Urinary bladder (tissue), 4 donors: ENCODE measurements at places on chromosomes 4 and X. TPM values are rescaled to one million over a fixed set of nuclear protein-coding genes. Genes with fewer than 3 reads are reported as not detected.

DNA sequence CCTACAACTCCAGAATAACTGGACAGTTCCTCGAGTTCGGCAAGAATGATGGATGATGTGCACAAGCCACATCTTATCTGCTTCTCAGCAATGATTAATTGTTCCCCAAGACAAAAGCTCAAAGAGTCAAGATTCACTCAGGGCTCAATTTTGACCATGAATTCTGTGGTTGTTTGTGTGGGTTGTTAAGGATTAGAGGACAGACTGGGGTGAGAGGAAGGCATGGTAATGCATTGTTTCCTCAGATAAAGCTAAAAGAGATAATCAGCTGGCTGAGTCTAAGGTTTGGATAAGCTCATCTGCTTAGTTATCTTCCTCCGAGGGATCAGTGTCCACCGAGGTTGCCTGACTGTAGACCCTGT lies 161.0 kb downstream of the CPEB2 start:
- no peak for DNase-seq

DNA sequence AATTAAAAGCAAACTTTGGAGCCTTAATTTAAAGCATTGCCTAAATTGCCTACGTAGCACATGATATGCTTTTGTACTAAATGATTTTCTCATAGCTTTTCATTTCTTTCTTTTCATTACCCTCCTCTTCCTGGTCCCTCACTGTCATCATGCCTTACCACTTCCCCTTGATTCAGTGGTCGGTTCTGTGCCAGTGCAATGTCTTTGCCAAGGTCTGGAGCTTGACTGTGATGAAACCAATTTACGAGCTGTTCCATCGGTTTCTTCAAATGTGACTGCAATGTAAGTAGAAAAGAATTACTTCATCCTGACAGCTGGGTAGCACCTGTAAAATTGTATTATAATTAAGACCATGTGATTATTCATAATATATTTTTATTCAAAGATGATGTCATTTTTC lies 72.5 kb downstream of the C4orf46 start:
- DNase-seq = no peak

DNA sequence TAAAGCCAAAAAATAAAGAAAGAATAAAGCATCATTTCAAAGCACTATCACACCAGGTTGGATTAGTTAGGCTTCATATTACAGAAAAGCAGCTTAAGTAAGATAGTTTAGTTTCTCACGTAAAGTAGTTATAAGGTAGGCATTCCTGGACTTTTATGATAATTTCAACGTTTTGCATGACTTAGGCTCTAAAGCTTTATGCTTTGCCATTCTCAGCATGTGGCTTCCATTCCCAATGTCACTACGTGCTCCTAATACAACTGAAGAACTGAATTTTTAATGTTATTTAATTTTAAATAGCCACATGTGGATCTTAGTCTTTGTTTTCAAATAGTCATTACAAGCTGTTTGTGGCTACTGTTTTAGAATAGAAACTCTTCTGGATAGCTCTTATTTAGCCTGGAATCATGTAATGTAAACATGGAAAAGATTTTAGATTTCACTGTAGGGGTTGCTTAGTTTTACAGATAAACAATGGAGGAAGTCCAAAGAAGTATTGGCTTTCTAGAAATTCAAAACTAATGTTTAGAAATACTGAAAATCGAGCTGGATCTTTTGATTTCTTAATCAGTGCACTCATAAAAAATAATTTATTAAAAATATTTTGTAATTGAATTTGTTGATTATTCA lies 710.0 kb downstream of the IL1RAPL1 start:
- no peak for DNase-seq

DNA sequence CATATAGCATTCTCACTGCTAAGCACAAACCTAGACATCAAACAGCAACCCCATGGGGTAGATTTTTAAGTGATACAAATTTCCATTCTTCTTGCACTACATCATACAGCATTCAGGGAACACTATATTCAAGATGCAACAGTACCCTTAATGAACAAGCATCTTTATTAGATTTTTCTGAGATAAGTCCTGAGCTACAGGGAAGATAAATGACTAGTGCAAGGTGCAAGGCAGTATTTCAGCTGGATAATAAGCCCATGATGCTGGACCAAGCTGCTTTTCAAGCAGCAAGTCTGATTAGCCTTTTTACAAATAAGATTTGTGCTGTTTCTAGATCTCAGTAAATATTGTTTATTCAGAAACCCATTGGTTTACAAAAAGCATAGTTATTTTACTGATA lies 192.6 kb upstream of the ATOH1 start:
- DNase-seq = no peak

DNA sequence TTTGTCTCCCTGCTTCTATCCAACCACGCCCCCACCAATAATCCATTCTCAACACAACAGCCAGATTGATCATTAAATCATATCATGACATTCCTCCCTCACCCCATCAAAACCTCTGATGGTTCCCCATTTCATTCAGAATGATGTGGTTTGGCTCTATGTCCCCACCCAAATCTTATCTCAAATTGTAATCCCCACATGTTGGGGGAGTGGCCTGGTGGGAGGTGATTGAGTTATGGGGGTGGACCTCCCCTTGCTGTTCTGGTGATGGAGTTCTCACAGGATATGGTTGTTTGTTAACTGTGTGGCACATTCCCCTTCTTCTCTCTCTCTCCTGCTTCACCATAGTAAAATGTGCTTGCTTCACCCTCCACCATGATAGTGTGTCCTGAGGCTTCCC lies 23.3 kb downstream of the TRMT2B start:
- DNase-seq = no peak

- DNase-seq = no peak
Observed at GRCh38 chrX:154348114-154348531, 26.3 kb downstream of the FLNA start.

GRCh38 chrX:53795576-53795975 lies 109.1 kb upstream of the HUWE1 start:
- no peak for DNase-seq

GRCh38 chr4:4333265-4333706 lies 43.2 kb downstream of the ZBTB49 start:
- DNase-seq = no peak

- no peak for DNase-seq
Observed at GRCh38 chrX:119226446-119226845, 9.6 kb upstream of the PGRMC1 start.

GRCh38 chr4:87044511-87045233 lies 109.9 kb downstream of the AFF1 start:
- no peak for DNase-seq

- no peak for DNase-seq
Observed at GRCh38 chrX:37912304-37912703, 64.9 kb upstream of the DYNLT3 start.

- DNase-seq = no peak
Observed at GRCh38 chrX:136761421-136761820, 19.3 kb downstream of the ARHGEF6 start.

- DNase-seq = no peak
Observed at GRCh38 chr4:48102303-48102702, 31.7 kb downstream of the TXK start.

DNA sequence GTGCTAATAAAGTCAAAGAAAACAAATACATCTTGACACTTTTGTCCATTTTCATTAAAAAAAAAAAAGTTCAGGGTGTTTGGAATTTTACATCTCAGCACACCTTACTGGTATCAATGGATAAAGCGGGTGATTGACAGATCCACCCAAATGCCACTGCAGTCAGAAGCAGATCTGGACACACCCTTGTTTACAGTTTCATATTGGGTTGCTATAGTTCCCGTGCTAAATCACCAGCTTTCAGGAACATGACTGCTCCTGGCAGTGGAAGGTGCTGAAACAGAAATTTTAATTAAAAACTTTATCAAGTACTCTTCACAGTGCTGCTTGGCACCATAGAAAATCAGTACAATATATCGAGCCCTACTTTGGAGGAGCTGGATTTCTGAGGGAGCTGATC lies 116.3 kb downstream of the STOX2 start:
- DNase-seq = no peak

GRCh38 chr4:138978028-138978585 lies 37.5 kb upstream of the NOCT start:
- no peak for DNase-seq

- no peak for DNase-seq
Observed at GRCh38 chrX:78199851-78200250, 60.4 kb upstream of the TAF9B start.

DNA sequence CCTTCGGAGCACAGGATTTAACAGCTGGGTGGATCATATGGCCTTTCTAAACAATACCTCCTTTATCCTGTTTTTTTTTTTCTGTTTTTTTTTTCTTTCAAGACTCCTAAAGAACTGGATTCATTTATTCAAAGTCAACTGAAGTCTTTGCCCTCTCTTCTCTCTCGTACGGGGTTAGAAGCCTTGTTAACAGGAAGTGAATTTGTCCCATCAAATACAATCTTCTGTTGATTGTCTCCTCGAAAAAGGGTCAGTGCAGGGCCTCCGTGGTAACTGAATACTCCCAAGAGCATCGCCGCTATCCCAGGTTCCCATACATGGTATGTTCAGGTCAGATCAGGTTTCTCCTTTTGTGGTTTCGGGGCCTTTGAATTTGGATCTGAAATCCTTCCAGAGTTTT lies 1.8 kb upstream of the TMEM128 start:
- no peak for DNase-seq

DNA sequence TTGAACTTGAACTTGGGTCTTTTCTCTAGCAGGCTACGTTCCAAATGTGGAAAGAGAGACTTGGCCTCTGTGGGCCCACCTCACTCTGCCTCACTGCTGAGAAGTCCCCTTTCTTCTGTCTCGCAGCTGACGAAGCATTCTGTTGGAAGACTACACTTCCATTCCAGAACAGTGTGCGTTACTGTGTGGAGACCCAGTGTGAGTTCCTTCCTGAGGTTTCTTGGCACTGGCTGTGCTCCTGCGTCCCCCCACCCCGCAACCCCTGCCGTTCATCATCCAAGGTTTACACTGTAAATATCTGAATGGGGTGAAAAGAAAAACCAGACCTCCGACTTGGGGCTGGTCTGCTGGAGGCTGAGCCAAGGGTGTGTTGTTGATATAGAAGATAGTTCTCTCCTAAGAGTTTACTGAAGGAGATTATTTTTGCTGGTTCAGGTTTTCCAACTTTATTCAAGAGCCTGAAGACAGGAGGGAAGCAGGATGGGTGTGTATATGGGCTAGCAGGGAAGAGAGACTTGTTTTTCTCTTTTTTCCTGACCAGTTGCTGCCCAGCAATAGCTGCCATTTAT lies 34.7 kb downstream of the NHSL2 start:
- DNase-seq = no peak

DNA sequence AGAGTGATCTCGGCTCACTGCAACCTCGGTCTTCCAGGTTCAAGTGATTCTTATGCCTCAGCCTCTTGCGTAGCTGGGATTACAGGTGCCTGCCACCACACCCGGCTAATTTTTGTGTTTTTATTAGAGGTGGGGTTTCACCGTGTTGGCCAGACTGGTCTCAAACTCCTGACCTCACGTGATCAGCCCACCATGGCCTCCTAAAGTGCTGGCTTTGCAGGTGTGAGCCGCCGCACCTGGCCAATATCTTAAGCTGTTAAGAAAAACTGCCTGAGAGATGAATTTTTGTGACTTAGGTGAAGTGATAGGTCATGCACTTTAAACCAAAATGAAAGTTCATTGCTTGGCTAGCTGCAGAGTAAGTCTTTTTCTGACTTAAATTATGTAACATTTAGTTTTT lies 5.8 kb downstream of the KDM6A start:
- no peak for DNase-seq

DNA sequence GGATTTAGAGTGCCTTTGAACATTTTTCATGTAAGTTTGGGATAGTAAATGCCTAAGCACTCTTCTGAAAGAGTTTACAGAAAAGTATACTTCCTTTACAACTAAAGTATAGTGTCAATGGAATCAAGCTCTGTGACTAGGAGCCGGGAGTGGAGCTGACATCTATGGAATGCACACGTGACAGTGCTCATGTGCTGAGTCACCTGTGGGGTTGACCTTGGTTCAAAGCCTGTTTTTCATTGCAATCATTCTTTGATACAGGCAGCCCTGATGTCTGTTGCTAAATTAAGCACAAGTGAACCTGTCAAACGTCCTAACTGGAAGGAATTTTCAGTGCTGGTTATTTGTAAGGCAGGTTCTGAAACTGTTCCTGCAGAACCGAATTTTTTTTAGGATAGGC lies 82.5 kb downstream of the GPAT3 start:
- no peak for DNase-seq

DNA sequence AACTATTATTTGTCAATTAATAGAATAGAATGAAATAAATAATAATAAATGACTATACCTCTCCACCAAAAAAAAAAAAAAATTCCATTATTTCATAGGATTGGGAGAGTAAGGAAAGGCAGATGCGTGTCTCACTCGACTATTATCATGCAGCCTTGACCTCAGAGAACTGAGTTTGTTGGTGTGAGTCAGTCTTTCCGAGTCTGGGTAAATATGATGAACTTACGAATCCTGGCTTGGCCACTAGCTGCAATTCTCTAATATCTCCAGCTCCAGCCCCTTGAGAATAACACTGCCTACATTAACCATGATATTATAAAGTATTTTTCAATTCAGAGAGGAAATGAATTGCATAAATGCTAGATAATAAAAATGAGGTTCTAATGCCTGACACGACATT lies 46.6 kb upstream of the DHX15 start:
- DNase-seq = no peak

DNA sequence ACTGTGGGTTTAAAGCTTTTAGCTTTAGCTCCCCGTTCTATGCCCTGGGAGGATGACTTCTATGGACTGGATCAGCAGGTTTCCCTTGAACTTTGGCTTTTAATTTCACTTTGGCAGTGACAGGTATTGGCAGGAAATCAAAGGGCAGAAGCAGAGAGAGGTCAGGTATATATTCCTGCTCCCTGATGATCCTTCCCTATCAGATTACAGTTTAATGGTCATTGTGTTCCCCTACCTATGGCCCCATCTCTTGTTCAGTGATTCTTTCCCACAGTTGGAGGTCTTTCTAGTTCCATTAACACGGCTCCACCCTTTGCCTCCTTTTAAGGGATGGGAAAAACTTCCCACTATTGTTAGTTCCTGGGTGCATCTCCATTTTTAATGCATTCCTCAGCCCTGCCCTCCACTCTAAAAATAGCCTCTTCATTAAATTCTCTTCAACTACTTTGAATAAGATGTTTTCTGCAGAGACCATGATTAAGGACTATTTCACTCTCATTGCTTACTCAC lies 107.8 kb upstream of the TMEM47 start:
- no peak for DNase-seq

- no peak for DNase-seq
Observed at GRCh38 chr4:2289311-2289954, 27.5 kb upstream of the MXD4 start.

MAGIX gene
- total RNA-seq = 1.9 TPM

CYSLTR1 gene
- total RNA-seq = 12.9 TPM

RHOXF2B gene
- not detected for total RNA-seq

SMR3B gene
- not detected for total RNA-seq

MAGEA11 gene
- total RNA-seq = not detected

TRIM2 gene
- total RNA-seq = 119 TPM

ADH1C gene
- 4.7 TPM for total RNA-seq

DMP1 gene
- total RNA-seq = not detected

PLAC1 gene
- total RNA-seq = 14.5 TPM

GAGE2A gene
- total RNA-seq = not detected

ODAPH gene
- not detected for total RNA-seq

TRPC5OS gene
- total RNA-seq = not detected

NXF2B gene
- not detected for total RNA-seq
